ENCODE measurements at places on chromosomes 4 and X.
A peak's percentile ranks its signal among the peaks of the same experiment; 100 is the strongest.

DNA sequence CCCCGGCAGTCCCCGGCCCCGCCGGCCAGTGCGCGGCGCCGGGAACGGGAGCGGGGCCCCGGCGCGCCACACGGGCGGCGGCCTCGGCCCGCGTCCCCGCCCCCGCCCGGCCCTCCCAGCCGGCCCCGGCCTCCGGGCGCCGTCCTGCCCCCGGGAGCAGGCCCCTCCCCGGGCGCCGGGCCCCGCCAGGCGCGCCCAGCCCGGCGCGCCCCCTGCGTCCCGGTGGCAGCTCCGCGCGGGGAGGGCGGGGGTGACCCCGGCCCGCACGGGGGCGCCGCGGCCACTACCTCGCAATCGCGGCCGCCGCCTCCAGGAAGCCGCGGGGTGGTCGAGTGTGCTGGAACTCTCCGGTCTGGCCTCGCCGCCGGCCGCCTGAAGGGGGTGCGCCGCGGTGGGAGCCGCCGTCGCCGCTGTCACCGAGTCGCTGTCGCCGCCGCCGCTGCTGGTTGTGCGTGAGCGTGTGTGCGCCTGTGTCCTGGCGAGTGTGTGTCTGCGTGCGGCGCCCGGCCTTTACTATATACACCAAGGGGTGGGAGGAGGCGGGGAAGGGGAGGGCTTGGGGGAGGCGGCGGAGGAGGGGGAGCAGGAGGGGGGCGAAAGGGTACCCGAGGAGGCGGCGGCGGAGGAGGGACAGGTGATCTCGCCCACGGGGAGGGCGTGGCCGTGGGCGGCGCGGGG is at the start of gene RAI2:
Gene RAI2 (minus strand): TSS at position 488 of the 678 bp plus-strand sequence. CDS start 59,288 bp downstream, outside the sequence.
- DNase-seq = peak; percentile 66

DNA sequence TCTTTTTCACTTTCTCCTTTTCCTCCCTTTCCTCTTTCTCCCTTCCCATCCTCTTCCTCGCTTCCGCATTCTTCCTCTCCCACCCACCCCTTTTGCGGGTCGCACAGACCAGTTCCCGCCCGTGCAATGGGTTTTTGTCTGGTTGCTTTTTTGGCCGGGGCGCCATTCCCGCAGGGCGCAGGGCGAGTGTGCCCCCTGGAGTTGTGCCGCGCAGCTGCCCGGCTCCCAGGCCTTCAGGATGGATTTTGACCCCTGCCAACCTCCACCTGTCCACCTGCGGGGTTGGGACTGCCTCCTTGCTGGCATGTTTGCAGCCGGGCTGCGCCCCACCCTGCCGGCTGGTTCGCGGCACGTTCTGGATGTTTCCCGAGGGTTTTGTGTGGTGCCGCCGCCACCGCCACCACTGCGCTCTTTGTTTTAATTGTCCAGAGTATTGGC is 578 bp upstream of the SEL1L3 start:
- peak; percentile 81 for DNase-seq

- DNase-seq = peak; percentile 5
These were observed 156.6 kb upstream of the SCML1 start for GRCh38 chrX:17580539-17581152.

GRCh38 chrX:12686331-12686730 is 104.9 kb upstream of the PRPS2 start:
- peak; percentile 69 for DNase-seq

DNA sequence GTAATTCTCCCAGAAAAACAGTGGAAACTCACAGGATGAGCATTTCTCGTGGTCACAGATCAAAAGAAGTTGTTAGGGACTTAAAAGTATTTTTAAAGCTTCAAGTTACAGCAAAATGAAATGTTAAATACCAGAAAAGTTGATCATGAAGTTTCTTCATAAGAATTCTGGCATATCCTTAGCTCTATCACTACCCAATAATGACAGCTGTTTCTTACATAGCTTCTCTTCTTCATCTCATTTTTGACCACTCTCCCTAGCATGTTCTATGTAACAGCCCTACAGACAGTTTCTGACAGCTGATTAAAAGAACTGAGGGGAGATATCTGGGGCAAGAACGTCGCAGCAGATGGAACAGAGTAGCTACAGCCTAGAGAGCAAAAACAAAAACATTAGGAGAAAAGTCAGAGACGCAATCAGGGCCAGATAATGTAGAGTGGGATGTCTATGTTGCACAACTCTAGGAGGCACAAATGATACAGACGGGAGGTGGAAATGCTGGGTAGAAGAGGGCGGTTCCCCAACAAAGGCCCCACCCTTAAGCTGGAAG is 108.7 kb downstream of the CORIN start:
- DNase-seq = no peak

DNA sequence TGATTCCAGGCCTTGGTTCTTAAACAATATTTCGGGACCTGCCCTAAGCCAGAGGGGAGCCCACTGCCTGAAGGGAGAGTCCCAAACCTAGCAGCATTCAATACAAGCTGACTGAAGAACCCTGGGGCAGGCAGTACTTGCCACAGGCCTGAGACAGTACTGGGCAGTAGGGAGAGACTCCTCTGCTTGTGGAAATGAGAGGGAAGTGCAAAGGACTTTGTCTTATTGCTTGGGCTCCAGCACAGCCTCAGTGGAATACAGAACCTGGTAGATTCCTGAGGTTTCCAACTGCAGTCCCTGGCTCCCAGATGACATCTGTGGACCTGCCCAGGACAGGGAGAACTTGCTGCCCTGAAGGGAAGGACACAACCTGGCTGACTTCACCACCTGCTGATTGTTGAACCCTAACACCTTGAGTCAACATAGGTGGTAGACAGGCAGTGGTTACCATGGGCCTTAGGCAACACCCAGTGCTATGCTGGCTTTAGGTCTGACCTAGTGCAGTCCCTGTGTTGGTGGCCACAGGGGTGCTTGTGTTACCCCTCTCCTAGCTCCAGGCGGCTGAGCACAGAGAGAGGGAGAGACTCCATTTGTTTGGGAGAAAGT is 20.3 kb upstream of the ABCG2 start:
- no peak for DNase-seq

- no peak for DNase-seq
These were observed 11.7 kb downstream of the SMARCAD1 start for GRCh38 chr4:94219402-94219801.

DNA sequence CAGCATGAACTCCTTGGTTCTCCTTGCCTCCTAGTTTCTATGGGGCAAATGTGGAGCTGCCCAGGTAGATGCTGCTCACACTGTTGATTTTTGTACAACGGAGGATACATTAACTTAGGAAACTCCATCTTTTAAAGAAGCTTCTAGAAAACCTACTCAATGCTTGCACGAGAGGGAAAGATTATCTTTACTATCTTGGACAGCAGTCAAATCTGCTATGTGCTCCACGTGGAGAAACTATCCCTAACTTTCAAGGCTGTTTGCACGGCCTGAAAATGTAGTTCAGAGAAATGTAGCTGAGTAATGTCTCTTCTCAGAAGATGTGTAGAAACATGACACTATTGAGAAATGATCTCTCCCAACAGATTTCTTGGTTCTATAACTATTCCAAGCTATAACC is 1530.9 kb upstream of the PABPC4L start:
- no peak for DNase-seq

DNA sequence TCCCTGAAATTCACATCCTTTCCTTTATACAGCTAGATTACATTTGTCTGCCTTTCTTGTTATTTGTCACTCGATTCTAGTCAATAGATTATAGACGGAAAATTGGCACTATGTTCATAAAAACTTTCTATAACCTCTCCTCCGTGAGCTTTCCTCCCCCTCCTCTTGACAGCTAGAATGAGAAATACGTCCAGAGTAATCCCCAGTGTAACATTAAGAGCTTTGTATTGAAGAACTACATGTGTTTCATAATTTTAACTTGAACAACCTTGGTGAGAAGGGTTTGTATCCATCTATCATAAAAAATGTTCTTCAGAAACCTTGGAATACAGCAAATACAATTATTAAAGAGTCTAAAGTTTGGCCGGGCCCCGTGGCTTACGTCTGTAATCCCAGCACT is 1707.4 kb downstream of the PCDH7 start:
- DNase-seq = no peak

DNA sequence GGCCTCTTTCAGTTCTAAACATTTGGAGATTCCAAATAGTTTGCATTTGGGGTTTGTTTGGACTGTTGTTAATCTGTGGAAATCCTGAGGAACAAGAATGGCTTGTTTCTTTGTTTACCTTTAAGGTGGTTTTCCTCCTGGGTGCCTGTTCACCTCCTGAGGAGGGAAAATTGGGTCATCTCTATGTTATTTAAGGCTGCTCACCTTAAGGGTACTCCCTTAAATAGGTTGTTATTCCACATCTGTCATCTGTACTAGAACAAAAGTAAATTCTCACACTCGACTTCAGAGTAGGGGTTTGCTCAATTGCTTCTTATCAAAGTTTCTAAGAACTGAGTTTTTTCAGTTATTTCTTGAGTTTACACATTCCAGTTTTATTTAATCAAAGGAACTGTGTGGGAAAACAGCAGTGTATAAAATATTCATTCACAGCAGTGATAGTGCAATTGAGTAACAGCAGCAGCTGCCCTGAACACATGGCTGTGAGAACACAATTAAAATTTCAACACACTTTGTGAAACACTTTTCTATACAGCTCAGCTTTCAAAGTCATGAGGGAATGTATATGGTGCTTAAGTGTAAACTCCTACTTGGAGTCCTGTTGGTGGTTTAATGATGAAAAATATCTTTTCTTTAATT is 238.5 kb upstream of the PGRMC2 start:
- DNase-seq = peak; percentile 3

Measured in NCI-H69 (cell line).